ENCODE measurements at places on chromosomes 7 and 10. TPM values are rescaled to one million over a fixed set of nuclear protein-coding genes. Genes with fewer than 3 reads are reported as not detected.

Gene PLAC9
- polyA plus RNA-seq: 49.9 TPM

Gene DYNC1I1
- polyA plus RNA-seq: 2.3 TPM

- DNase-seq: no peak
These were observed 210.9 kb downstream of the CUX1 start for GRCh38 chr7:102028206-102028826.

Gene IDI2
- not detected for polyA plus RNA-seq

Gene OR9A2
- not detected for polyA plus RNA-seq

DNA sequence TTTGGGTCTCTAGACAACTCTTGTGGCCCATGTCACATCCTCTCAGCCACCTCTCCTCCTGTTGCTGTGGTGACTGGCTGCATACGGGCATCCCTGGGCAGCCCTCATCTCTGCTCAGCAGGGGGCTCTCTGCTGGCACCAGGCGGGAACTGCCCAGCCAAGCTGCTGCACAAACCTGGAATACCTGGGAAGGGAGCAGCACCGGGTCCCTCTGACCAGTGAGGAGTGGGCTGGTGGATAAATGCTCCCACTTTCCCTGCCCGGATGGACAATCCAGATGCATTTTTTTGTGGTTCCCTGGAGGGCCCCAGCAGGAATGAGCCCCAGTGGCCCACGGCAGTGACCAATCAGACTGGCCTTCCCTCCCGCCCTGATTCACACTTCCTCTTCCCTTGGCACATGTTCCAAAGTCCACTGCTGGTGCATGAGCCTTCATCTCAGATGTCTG is 21.9 kb downstream of the GRID1 start:
- DNase-seq: no peak

Gene PLAU
- polyA plus RNA-seq: 82.5 TPM

Gene STRIP2
- 9.0 TPM for polyA plus RNA-seq
